ENCODE measurements at places on chromosomes 12 and 14.

DNA sequence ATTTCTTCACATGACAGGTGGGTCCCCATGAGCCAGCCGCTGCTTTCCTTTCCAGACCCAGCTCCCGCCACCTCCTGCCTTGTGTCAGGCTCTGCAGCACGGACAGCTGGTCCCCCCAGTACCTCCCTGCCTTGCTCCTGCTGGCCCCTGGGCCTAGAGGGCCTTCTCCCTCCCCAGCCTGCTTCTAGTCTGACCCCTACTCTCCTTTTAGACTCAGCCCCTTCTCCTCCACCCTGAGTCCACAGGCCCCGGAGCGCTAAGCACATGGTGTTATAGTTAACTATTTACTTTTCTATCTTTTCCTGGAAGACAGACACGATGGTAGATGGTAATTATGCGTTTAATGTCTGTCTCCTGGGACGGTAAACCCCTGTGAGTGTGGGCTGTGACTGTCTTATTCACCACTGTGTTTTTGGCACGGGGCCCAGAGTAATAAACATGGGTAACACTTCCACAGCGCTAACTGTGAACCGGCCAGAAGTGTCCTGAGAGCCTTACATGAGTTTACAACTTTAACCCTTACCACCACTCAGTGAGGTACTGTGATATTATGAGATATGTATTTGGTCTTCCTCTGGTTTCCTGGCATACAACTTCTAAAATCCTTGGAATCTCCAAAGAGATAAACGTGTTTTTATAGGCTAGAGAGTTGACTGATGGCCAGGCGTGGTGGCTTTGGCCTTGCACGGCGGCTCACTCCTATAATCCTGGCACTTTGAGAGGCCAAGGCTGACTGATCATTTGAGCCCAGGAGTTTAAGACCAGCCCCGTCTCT lies 41.2 kb downstream of the DGLUCY start:
- DNase-seq = peak; percentile 34

DNA sequence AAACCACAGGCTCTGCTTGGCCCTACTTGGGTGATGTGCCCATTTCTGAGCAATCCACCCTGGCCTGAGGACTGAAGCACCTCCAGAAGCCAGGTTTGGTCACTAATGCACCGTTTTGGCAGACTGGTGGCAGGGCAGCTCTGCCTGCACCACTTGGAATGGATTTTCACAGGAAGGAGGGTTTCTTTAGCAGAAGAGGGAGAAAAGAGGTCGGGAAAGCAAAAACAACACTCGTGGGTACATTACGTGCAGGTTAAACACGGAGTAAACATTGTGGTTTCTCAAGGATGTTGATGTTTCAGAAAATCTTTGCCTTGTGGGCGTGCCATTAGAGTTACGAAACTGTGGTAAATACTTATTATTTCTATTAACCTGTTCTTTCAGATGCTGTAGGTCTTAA lies 70.8 kb downstream of the KCNA5 start:
- no peak for DNase-seq

- DNase-seq = no peak
Observed at GRCh38 chr14:53032161-53032803, 81.4 kb upstream of the FERMT2 start.

DNA sequence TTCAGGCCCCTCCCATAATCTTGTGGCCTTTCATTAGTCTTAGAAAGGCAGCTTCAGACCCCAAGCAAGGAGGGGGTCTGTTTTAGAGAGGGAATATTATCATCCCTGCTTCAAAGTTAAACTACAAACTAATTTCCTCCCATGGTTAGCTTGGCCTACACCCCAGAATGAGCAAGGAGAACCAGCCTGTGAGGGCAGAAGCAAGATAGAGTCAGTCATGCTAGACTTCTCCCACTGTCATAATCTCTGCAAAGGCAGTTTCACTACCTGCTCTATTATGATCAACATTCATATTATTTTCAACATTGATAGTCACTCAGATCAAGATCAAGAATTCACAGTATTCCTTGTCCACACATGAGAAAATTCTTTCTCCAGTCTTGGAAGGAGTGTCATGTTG lies 105.1 kb downstream of the GXYLT1 start:
- DNase-seq = no peak

DNA sequence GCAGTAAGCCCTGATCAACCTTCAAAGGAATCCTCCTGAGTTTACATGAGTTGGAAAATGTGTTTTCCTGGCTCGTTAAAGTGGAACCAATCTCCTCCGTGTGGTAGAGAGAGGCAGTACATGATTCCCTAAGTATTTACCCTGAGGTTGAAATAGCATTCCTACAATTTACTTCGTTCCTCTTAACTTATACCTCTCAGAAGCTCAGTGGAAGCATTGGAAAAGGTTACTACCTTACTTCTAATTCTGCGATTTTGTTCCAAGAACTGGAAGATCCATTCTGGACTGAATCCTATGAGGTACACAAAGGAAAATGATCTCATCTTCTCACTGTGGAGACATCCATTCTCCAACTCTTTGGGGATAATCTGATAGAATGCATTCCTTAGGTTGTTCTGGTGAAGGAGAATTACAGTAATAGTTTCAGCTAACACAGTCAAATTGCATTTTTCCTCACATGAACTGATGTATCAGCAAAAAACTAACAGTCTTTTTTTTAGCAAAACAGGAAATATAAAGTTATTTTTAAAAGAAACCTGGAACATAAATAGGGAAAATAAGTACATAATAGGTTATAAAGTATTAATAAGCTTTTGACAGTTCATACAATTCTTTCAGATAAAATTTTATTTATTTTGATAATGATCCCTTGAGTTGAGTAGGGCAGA lies 475.6 kb downstream of the PDZRN4 start:
- no peak for DNase-seq

DNA sequence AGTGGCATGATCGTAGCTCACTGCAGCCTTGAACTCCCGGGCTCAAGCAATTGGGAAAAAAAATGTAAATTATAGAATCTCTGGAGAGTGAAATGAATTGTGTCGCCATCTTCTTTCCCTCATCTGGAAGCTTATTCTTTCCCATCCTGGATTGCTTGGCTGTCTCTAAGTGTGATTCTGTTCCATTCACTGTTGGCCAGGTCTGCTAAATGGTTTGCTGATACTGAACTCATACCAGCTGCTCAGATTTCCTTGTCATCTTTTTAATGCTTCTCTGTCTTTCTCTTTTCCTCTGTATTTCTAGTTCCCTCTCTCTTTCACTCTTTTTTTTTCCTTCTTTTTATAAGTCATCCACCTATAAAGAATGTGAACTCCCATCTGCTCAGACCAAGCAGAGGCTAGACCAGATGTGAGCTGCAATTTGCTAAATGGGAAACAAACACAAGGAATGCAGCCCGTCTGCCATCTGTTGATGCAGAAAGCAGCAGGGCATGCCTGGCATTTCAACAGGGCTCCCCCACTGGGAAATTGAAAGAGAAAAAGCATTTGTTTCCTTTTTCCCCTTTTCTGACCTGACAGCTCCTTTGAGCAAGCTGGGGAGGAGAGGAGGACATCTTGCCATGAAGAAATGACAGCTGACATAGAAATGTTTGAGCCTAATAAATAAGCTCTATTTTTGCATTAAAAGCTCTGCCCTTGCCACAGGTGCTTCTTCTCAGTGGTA lies 1823.6 kb upstream of the FLRT2 start:
- DNase-seq = no peak
